ENCODE measurements at places on chromosomes 12 and 14.

DNA sequence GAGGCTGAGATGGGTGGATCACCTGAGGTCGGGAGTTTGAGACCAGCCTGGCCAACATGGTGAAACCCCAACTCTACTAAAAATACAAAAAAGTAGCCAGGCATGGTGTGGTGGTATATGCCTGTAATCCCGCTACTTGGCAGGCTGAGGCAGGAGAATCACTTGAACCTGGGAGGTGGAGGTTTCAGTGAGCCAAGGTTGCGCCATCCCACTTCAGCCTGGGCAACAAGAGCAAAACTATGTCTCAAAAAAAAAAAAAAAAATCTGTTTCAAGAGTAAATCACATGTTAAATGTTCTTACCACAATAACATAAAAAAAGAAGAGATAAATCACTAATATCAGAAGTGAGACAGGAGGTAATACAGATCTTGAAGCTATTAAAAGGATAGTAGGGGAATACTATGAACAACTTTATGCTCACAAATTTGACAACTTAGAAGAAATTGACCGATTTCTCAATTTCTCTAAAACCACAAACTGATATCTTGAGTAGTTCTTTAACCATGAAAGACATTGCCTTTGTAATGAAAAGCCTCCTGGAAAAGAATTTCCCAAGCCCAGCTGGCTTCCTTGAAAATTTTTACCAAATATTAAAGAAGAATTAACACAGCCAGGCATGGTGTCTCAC lies 37.7 kb downstream of the TAOK3 start:
- no peak for DNase-seq

DNA sequence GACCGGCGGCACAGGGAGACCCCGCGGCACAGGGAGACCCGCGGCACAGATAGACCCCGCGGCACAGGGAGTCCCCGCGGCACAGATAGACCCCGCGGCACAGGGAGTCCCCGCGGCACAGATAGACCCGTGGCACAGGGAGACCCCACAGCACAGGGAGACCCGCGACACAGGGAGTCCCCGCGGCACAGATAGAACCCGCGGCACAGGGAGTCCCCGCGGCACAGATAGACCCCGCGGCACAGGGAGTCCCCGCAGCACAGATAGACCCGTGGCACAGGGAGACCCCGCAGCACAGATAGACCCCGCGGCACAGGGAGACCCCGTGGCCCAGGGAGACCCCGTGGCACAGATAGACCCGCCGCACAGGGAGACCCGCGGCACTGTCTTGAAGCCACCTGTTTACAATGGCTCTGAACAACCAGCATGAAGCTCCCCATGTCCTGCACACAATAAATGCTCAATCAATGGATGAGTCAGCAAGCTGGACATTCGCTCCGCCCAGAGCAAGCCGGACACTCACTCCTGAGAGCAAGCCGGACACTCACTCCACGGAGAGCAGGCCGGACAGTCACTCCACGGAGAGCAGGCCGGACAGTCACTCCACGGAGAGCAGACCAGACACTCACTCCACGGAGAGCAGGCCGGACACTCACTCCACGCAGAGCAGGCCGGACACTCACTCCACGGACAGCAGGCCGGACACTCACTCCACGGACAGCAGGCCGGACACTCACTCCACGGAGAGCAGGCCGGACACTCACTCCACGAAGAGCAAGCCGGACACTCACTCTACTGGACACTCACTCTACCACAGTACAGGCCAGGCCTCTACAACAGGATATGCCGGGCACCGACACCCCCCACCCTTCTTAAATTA lies 121.9 kb downstream of the RFLNA start:
- no peak for DNase-seq

GRCh38 chr12:82688596-82688995 lies 1.9 kb downstream of the TMTC2 start:
- no peak for DNase-seq

DNA sequence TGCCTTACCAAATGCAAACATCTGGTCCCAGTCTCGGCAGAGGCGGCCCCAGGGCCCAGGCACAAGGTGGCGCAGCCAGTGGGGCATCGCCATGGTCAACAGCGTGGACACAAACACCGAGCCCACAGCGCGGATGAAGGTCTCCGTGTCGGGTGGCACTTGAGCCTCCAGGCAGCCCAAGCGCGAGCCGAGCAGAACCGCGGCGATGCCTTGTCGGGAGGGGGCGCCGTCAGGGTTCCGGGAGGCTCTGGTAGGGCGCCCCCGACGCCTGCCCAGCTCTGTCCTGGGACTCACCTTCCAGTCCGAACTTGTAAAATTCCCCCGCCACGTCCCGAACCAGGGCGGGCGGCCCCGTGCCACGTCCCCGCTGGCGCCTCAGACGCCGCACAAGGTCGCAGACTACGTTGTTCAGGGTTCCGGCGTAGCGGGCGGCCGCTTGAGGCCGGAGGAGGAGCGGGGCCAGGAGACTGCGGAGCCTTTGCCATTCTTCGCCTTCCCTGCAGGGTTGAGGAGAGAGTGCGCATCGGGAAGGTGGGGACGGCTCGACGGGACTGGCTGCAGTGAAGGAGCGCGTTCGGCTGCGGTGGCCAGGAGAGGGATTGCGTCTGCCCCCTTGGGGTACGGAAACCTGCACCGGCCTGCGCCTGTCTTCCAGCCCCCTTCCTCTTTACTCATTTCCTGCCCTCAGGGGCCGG lies 1.7 kb downstream of the CYP27B1 start:
- DNase-seq = peak; percentile 56

- DNase-seq = no peak
Measured at GRCh38 chr12:3629057-3629830, 123.7 kb downstream of the CRACR2A start.

GRCh38 chr12:77070800-77071449 lies 5.6 kb upstream of the E2F7 start:
- DNase-seq = no peak

- no peak for DNase-seq
Measured at GRCh38 chr12:34388636-34389377, 366.5 kb downstream of the ALG10 start.

GRCh38 chr14:77111021-77111420 lies 13.0 kb downstream of the CIPC start:
- no peak for DNase-seq

GRCh38 chr12:105358789-105359188 lies 28.3 kb downstream of the C12orf75 start:
- no peak for DNase-seq

DNA sequence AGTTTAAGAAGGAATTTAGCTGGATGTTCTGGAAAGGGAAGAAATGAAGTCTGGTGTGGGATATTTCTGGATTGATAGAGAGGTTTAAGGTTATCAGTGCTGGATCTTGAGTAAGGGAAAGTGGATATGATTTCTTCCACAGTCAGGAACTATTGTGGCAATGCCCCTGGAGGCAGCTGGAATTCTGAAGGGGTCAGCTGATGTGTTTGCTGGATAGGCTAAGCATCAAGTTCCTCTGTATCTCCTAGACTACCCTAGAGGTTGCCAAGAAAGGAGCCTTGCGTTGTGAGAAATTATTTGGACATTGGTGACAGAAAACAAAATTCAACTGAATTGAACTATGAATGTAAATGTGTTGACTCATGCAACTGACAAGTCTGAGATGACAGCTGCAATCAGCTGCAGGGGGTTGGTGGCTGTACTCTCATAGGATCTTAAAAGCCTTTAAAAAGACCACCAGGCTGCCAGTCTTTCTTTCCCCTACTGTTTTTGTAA lies 244.4 kb downstream of the ATXN7L3B start:
- DNase-seq = no peak

- DNase-seq = no peak
Measured at GRCh38 chr12:89307474-89308253, 44.6 kb downstream of the DUSP6 start.

GRCh38 chr14:33040372-33041140 lies 101.9 kb downstream of the NPAS3 start:
- no peak for DNase-seq

GRCh38 chr12:59597385-59597781 lies 1.6 kb downstream of the SLC16A7 start:
- DNase-seq = peak; percentile 61

- no peak for DNase-seq
Measured at GRCh38 chr12:32034045-32034444, 72.6 kb upstream of the BICD1 start.

DNA sequence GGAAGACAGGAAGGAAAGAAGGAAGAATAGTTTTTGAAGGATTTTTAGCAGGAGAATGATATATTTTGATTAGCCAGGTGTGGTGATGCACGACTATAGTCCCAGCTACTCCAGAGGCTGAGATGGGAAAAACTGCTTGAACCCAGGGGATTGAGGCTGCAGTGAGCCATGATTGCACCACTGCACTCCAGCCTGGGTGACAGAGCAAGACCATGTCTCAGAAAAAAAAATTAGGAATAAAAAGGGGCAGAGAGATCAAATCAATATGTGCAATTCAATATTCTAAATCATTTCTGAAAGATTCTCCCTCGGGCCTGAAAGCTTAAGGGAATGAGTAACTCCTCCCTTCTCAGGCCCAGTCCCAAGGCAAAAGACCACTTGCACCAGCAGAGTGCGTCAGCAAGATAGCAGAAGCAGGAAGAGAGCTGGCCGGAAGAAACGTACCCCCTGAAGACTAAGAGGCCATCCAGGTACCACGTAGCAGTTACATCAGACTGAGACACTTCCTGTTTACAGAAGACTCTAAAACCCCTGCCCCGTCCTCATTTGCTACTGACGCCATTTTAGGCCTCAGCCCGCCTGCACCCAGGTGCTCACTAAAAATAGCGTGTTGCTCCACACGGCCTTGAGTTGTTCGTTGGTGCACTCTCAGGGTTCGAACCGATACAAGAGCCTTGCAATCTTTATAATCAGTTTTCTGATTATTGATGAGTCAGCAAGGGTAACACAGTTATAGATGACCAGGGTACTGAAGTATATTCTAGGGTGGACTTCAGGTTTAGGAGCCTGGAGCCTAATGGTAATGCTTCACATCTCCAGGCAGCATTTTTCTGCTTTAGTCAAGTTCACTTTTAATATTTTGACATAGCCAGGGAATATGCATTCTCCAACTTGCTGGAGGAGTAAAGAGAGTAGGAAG lies 57.7 kb upstream of the CSRP2 start:
- no peak for DNase-seq

GRCh38 chr14:34081576-34082136 lies 130.8 kb upstream of the EGLN3 start:
- peak; percentile 80 for DNase-seq

DNA sequence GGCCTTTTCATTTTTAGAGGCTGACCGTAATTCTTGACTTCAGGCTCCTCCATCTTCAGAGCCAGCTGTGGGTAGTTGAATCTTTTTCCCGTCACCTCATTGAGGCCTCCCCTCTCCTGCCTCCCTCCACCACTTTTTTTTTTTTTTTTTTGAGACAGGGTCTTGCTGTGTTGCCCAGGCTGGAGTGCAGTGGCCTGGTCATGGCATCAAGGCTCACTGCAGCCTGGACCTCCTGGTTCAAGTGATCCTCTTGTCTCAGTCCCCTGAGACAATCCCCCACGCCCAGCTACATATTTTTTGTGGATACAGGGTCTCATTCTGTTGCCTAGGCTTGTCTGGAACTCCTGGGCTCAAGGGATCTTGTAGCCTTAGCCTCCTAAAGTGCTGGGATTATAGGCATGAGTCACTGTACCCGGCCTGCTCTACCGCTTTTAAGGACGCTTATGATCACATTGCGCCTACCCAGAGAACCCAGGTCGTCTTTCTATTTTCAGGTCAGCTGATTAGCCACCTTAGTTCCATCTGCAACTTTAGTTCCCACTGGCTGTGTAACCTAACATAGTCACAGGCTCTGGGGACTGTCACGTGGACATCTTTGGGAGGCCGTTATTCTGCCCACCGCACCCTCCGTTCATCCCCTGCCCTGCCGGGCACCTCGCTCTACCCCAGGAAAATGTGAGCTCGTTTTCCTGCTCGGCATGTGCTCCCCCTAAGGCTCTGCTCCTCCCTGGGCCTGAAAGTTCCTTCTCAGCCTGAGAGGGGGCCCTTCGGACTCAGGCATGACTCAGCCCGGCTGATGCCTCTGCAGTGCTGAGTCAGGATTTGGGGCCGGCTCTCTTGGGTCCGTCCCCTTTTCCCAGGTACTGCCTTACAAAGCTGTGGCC lies 13.4 kb downstream of the TNFAIP2 start:
- peak; percentile 67 for DNase-seq

- DNase-seq = no peak
Measured at GRCh38 chr12:9740106-9740750, 7.3 kb upstream of the CLECL1 start.

DNA sequence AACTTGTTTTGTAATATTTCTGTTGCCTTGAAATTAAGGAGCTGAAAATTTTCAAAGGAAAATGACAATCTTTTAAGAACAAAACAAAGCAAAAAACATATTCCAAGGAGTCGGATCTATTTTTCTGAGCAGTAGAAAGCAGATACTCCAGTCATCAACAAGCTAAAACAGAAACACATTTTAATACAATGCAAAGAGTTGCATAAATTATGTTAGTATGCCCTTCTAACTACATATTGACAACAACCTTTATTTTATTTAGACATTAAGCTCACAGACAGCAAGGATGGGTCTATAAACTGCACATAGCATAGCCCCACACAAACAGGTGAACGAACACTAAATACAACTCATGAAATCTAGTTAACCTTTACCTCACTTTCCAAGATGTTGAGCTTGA lies 106.0 kb downstream of the PPP1R12A start:
- DNase-seq = no peak

GRCh38 chr12:125685915-125686314 lies 620.7 kb downstream of the AACS start:
- DNase-seq = no peak

- peak; percentile 52 for DNase-seq
Measured at GRCh38 chr12:12718381-12718759, 1.2 kb downstream of the CDKN1B start.

DNA sequence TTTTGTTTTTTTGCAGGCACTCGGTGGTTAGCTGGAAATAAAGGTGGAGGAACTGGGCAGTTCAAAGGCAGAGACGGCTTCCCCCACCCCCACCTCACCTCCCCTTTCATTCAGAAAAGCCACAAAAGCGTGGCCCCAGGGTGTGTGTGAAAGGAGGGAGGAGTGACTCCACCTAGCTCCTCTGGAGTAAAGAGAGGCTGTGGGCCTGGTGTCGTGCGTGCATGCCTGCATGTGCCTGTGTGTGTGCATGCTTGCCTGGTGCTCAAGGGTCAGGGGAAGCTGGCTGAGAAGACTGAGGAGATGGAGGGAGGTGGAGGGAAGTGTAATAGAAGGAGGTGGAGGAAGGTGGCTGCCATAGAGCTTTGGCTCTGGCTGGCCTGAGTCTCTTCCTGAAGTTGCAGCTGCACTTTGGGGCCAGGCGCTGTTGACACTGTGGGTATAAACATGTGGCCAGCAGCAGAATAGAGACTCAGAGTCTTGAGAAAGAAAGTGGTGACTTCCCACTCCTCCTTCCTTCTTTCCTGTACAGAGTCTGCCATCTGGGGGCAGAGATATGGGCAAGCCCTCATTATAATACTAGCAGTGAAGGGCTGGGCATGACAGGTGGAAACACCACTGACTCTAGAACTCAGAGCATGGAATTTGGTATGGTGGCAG lies 36.9 kb upstream of the SINHCAF start:
- DNase-seq = peak; percentile 89

- DNase-seq = no peak
Measured at GRCh38 chr12:127081058-127081457, 1185.9 kb upstream of the TMEM132C start.

GRCh38 chr14:58777541-58777979 lies 139.8 kb downstream of the DACT1 start:
- no peak for DNase-seq

- no peak for DNase-seq
Measured at GRCh38 chr12:96495841-96496545, 6.6 kb downstream of the CFAP54 start.

GRCh38 chr14:73833530-73834260 lies 17.9 kb upstream of the PTGR2 start:
- no peak for DNase-seq

Data from HT-29 (cell line).